ENCODE measurements at places on chromosomes 11 and 22.

- no peak for DNase-seq
Observed at GRCh38 chr11:69560141-69560790, 78.8 kb downstream of the LINC01488 start.

GRCh38 chr22:42770941-42771647, 50.4 kb upstream of the A4GALT start:
- DNase-seq: no peak

- no peak for DNase-seq
Observed at GRCh38 chr11:45615182-45615792, 50.1 kb downstream of the CHST1 start.

GRCh38 chr11:79525257-79525656, 84.4 kb upstream of the TENM4 start:
- no peak for DNase-seq

GRCh38 chr11:24705474-24705873, 208.6 kb downstream of the LUZP2 start:
- no peak for DNase-seq

GRCh38 chr11:11580012-11580411, 41.8 kb downstream of the GALNT18 start:
- no peak for DNase-seq

DNA sequence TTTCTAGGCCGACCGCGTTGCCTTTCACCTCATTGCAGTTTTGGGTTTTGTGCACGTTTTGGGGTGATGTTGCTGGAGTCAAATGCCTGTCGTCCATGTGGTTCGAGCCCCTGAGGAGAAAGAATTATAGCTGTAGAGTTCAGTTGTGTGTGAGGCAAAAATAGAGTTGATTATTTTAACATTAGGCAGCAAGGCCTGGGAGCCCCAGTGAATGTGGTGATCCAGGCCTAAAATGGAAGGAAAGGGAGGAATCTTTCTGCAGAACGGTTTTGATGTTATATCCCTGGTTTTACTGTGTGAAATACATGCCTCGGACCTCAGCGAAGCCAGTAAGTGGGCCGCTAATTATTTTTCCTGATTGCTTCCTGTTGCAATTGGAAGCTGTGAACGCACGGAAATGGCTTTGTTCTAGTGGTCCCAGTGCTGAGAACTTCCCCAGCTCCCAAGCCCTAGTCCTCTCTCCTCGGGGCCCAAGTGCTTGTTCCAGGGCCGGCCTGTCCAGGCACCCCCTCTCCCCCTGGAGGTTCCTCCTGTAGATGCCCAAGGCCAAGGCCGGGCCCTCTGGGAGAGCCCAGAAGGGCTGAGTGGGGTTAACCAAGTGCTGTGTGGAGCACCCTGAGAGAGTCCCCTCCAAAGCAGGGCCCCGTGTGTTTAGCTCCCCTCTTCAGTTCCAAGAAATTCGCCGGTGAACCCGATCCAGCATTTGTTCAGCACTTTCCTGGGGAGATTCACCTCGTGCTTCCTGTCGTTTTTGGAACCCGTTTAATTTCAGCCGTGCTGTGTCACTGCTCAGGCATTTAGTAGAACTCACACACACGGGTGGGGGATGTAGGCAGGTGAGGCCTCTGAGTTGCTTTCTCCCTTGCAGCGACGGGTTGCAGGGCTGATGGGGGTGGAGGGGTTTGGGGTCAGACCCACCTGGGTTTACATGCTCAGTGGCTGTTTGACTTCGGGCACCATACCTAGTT, 2.1 kb downstream of the LRP5 start:
- DNase-seq: no peak

DNA sequence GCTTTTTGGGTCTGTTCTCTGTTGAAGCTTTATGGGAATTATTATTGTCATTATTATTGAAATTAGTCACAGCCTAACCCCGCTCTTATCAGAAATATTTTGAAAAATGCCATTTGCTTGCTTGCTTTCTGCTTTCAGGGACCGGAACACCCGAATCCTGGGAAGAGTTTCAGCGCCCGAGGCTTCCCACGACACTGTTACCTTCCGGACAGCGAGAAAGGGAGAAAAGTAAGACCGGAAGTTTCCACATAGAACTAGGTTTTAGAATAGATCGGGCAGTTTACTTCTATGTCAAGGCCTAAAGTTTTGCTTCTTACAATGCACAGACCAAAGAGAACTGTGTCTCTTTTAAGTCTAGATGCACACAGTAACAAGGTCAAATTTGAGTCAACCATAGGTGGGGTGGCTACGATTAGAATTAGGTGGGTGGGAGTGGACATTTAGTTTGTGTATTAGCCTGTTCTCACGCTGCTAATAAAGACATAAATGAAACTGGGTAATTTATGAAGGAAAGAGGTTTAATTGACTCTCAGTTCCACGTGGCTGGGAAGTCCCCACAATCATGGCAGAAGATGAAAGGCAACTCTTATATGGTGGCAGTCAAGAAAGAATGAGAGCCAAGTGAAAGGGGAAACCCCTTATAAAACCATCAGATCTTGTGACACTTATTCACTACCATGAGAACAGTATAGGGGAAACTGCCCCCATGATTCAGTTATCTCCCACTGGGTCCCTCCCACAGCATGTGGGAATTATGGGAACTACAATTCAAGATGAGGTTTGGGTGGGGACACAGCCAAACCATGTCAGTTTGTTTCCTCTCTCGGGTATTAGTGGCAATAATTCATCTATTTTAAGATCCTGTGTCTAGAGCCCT, 12.9 kb downstream of the MPEG1 start:
- peak; percentile 63 for DNase-seq

DNA sequence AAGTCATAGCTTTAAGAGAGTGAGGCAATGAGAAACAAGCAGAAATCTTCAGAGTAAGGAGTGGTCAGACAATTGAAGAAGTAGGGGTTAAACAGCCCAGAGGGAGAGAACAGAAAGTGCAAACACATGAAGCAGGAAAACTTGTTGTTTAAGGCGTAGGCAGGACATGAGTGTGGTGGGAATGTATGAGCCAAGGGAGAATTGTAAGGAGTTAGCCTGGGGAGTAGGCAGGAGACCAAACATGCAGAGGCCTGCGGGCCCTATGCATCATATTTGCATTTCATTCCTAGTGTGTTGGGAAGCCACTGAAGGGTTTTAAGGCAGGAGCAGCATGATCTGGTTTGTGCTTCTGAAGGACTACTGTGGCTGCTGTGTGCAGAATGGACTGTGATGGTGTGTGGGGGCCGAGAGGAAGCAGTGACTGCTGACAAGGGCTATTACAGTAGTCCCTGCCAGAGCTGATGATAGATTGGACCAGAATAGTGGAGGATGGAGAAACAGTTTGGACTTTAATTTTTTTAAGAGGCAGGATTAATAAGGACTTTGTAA, 179.9 kb upstream of the C11orf87 start:
- no peak for DNase-seq

DNA sequence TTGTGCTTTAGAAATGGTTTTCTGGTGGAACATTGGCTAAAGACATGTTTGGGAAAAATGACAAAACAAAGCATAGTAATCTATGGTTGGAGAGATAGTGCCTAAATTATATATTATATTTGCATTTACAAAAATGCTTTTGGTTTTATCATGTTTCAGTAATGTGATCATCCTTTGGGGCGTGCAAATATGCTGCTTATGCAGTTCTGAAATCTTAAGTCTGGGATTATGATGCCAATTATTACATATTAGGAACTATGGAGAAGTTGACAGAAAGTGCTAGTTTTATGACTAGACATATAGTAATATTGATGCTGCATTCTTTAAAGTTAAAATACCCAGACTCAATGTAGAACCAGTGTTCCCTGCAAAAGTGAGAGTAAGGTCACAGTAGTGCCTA, 655.0 kb downstream of the METTL15 start:
- no peak for DNase-seq

DNA sequence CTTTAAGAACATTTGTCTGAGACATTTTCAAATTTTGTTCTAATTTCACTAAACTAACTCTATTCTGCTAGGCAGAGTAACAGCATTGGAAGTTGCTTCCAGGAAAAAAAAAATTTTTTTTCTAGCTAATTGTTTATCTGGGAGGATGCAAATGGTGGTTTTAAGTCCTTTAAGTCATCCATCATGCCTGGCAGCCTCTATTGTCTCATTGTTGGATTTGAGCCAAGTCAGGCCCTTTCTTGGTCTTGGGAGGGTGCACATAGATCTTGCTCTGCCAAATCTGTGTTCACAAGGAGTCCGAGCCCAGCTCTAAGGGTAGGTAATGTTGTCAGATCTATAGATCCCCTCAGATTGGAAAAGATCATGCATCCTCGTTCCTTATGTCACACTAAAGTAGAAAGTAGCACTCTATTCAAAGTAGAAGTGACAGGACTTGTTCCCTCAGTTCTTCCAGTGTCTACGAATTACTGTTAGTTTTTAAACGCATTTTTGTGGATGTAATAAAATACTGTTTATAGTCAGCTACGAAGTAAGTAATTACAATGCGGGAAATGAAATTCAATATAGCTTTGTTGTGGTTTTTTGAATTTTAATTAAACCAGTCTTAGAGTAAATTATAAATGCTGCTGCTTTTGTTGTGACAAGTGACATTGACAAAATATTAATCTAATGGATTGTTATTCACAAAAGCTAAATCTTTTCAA, 166.0 kb upstream of the RASSF10 start:
- DNase-seq: no peak

- DNase-seq: no peak
Observed at GRCh38 chr11:68741463-68741862, 9.9 kb downstream of the TESMIN start.

- DNase-seq: no peak
Observed at GRCh38 chr11:110966131-110966530, 253.9 kb upstream of the ARHGAP20 start.

- no peak for DNase-seq
Observed at GRCh38 chr22:46620588-46621242, 529 bp downstream of the GRAMD4 start.

- no peak for DNase-seq
Observed at GRCh38 chr11:128476729-128477128, 110.6 kb downstream of the ETS1 start.

GRCh38 chr11:68312117-68312779, at the start of gene LRP5:
Gene LRP5, plus strand, starts transcription at chr11:68312591. Its CDS starts 124 bp downstream, at chr11:68312715.
- no peak for DNase-seq

DNA sequence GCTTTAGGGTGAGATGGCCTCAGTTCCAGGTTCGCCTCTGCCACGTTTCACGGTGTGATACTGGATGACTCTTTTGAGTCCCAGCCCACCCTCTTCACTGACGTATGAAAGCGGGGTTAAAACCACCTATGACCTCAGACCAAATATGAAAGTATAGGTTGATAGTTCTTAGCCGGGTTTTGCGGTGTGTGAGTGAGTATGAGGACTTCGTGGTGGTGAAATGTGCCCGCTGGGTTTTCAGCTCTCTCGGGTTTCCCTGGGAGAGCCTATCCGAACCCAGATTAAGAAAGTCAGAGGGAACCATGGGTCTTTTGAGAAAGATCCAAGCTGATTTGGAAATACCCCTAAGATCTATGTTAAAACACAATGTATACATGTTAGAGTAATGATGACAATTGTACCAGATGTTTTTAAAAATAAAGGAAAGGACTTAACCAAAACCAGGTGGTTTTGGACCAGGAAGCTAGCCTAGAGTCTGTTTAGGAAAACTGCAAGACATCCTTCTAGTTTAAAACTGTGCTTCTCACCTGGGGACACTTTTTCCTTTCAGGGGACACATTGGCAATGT, 25.8 kb upstream of the ST3GAL4 start:
- DNase-seq: no peak

DNA sequence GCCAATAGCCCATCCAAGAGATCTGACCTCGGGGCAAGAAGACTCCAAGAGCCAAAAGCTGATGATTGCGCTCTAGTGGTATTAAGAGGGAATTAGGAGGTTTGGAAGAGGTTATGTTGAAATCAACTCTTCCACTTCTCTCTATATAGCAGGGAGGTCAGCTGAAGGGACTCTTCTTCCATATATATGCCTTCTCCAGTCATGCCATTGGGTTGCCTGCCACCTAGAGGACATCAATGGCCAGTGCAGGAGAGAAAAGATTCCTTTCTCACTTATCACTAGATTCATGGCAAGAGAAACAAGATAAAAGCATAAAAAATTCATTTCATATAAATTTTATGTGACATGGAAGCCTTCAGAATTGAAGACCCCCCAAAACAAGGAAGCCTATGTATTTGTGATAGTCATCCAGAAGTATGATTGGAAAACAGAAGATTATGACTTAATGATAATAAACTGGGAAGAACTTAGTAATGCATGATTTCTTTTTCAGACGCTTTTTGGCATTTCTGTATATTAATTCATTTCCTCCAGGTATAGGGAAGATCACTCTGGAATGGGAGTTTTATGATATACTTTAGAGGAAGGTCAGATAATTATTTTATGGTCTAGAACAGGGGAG, 435.1 kb upstream of the DDI1 start:
- DNase-seq: peak; percentile 13

DNA sequence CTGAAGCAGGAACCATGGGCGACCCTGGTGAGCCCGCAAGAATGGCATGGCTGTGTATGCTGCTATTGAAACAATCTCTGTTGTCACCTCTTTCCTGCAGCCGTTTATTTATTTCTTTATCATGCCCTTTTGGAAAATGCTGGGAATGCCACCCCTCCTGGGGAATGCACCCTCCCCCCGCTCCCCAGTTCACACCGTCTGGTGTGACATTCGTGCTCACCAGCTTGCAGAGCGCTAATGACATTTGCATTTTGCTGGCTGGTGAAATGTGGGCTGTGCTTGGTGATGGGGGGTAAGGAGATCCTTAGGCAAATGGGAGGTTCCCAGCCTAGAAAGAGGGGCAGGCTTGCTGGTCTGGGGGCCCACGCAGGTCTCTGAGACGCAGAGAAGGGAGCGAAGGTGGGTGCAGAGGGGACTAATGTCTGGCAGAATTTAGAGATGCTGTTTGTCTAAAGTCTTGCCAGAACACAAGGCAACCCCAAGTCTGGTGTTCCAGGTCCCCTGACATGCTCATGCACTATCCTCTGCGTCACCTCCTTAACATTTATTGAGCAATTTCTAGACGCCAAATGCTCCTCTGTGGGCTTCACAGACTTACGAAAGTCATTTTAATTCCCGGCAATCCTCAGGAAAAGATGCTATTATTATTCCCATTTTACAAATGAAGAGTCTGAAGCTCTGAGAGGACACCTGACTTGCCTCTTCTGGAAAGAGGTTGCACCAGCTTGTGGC, 91.7 kb downstream of the TP53I11 start:
- DNase-seq: no peak

- DNase-seq: no peak
Observed at GRCh38 chr11:44681698-44682097, 45.1 kb upstream of the TSPAN18 start.

GRCh38 chr11:107549954-107550285, 15.6 kb downstream of the ALKBH8 start:
- no peak for DNase-seq
